ENCODE measurements at places on chromosomes 3 and 15.

DNA sequence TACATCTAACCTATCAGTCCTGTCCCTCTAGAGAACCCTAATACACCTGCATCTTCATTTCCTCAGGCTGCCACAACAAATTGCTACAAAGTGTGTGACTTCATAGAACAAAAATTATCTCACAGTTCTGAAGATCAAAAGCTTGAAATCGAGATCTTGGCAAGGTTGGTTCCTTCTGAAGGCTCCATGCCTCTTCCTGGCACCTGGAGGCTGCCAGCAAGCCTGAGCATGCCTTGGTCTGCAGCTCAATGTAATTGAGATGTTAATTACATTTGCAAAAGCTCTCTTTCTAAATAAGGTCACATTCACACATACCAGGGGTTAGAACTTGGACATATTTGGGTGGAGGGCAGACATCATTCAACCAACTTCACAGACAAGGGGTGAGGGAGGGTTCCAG is 86.4 kb upstream of the ABHD17C start:
- DNase-seq: no peak

- DNase-seq: no peak
These were observed 18.2 kb upstream of the SACM1L start for GRCh38 chr3:45670991-45671390.

DNA sequence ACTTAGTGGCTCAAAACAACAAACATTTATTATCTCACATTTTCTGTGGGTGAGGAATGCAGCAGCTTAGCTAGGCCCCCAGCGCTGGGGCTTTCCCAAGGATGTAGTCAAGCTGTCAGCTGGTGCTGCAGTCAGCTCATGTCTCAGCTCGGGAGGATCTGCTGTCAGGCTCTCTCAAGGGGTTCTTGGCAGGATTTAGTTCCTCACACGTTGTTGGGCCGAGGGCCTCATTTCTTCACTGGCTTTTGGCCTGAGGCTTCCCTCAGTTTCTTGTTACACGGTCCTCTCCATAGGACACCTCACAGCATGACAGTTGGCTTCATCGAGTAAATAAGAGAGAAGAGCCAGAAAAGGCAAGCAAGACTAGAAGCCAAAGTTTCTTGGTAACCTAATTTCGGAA is 13.7 kb upstream of the U2SURP start:
- DNase-seq: peak; percentile 35

DNA sequence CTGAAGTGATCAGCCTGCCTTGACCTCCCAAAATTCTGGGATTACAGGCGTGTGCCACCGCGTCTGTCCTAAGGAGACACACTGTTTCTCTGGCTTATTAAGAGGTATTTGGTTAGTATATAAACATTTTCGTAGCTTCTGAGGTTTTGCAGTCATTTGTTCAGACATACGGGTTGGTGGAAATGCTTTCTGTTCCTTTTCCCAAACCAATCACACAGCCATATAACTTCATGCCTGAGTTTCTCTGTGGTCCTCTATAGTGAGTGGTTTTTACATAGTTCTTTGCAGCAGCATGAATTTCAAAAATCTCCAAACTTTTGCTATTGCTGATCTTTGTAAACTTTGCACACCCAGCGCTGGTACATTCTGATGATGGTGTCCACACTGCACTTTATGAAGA is 100.5 kb downstream of the AKAP13 start:
- no peak for DNase-seq

DNA sequence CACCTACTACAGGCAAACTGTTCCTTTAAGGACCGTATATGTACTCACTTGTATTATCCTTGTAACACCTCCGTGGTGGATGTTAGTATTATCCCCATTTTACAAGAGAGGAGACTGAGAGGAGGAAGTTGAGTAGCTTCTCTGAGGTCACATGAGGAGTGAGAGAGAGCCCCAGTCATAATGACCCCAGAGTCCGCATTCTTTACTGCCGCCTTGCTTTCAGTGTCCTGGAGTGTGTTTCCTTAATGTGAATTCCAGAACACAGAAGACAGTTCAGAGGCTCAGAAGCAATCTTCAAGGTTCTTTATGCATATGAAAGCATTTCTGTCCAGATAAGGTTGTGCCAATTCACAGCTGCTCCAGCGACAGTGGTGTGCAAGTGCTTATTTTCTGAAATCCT is 199.2 kb downstream of the CACNA2D3 start:
- no peak for DNase-seq
